ENCODE measurements at places on chromosomes 4 and X.

DNA sequence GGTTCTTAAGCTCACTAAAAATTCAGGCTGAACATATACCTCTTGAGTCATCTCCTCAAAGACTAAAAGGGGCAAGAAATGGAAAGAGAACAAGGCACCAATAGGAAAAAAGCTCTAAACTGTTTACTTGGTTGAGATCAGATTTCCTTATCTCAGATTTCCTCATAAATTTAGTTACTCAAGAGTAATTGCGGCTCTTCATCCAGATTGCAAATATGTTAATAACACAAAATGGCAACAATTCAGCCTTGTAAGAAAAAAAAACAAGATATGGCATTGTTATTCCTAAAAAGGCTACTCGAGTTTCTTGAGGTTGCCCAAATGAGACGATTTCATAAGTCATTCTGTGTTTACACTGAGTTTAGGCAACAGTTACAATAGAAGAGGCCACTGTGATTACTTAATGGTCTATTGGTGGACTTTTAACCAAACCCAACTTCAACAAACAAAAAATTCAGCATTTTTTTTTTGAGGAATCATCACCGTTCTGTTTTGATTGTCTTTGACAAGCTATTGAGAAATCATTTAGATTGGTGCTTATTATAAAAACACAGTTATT is 97.9 kb upstream of the PDHA1 start:
- no peak for DNase-seq

DNA sequence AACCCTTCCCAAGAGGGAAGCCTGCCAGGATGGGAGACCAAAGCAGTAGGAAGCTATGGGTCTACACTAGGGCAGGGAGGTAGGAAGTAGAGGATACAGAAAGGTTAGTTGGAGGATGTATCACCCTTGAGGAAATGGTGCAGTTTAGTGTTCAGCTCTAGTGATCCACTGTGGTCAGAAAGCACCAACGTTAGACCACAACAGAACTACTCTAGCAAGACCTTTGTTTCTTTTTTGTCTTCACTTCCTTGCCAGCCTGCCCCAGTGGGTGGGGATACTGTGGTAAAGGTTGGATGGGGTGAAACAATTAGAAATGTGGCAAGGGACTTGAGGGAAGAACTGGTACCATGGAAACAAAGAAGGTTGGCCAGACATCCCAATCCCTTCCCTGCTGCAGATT is 83.3 kb downstream of the DDIT4L start:
- DNase-seq, result peak; percentile 74

DNA sequence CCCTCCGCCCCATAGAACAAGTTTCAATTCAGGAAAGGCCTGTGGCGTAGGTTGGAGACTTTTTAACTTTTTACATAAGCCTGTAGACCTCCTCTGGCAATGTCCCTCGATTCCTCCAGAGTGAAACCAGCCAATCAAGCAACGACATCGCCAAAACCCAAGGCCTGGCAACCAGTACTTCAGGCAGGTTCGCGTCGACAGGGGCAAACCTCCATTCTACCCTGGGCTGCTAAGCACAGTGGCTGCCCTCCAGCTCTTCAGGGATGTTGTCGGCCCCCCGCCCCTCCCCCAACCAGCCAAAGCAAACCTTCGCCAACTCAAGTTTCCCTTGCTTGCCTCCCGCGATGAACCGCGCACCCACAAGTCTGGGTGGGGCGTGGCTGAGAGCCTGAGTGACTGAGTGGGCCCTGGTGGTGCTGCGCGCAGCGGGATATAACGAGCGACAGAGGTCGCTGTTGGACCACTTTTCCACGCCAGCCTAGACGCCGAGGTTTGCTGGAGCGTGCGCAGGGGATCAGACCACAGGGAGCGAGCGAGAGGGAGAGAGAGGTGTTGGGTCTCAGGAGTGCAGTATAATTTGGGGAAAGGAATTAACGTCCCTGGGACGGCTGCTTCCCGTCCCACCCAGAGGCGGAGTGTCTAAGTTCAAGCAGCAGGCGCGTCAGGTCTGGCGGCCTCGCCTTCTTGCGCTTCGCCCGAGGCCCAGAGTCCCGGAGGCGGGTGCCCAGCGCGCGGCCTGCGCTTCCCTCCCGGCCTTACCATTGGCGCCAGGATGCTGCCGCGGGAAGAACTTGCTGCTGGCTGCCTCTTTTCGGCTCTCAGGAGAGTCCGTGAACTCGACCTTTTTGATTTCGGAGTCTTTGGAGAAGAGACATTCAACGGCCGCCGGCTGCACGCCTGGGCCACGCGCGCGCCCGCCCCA is 9.0 kb upstream of the PITX2 start:
- no peak for DNase-seq

DNA sequence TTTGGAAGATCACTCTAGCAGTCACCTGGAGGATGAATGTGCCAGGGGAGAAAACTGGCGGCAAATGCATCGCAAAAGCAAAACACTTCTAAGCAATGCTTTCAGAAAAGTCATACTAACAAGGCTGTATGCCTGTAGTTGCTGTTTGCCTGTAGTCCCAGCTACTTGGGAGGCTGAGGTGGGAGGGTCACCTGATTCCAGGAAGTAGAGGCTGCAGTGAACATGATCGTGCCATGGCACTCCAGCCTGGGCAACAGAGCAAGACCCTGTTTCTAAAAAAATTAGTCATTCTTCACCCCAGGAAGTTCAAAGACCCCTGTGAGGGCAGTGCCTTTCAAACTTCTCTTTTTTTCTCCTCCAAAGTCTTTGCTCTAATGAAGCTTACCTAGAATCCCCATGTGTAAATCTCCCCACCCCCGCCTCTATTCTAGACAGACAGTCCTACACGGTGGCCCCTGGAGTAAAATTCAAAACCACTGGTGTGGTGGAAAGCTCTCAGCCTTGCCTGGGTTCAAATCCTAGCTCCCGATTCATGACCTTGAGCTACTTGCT is 5.5 kb downstream of the SOWAHD start:
- no peak for DNase-seq

- peak; percentile 76 for DNase-seq
These were observed 126.0 kb upstream of the ENPP6 start for GRCh38 chr4:184343502-184344177.

- DNase-seq, result no peak
These were observed 2.8 kb downstream of the PJA1 start for GRCh38 chrX:69162361-69162865.

- DNase-seq, result no peak
These were observed 57.5 kb upstream of the SCML1 start for GRCh38 chrX:17679820-17680219.

DNA sequence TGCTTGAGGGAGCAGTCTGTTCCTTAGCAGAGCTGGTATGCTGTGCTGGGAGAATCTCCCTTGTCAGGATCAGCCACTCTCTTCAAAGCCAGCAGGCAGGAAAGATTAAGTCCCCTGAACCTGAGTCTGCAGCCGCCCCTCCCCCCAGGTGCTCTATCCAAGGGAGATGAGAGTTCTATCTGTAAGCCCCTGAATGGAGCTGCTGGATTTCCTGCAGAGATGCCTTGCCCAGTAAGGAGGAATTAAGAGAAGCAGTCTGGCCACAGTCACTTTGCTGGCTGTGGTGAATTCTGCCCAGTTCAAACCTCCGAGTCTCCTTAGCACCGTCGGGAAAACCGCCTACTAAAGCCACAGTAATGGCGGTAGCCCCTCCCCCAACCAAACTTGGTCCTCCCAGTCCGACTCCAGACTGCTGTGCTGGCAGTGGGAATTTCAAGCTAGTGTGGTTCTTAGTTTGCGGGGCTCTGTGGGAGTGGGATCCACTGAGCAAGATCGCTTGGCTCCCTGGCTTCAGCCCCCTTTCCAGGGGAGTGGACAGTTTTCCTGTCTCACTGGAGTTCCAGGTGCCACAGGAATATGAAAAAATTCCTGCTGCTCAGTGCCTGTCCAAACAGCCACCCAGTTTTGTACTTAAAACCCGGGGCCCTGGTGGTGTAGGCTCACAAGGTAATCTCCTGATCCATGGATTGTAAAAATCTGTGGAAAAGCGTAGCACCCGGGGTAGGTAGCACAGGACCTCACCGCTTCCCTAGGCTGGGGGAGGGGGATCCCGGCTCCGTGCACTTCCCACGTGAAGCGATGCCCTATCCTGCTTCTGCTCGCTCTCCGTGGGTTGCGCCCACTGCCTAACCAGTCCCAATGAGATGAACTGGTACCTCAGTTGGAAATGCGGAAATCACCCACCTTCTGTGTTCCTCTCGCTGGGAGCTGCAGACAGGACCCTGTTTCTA is 38.0 kb downstream of the RAB28 start:
- no peak for DNase-seq

- DNase-seq, result no peak
These were observed 27.9 kb downstream of the NKX3-2 start for GRCh38 chr4:13516315-13516860.

GRCh38 chrX:101417190-101417589 is 9.2 kb downstream of the HNRNPH2 start:
- no peak for DNase-seq

DNA sequence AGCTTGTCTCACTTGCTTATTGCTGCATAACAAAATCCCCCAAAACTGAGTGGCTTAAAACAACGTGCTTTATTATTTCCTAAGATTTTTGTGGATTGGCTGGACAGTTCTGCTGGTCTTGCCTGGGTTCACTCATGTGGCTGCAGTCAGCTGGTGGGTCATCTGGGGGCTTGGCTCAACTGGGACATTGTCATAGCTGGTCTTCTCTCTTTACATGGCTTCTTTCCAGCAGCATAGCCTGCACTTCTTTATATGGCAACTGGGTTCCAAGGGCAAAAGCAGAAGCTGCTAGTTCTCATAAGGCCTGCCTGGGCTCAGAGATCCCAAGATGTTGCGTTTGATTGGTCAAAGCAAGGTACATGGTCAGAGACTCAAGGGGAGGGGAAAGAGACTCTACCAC is 33.7 kb upstream of the STAG2 start:
- DNase-seq, result no peak

- peak; percentile 27 for DNase-seq
These were observed 55.5 kb downstream of the LEF1 start for GRCh38 chr4:108113229-108113628.

DNA sequence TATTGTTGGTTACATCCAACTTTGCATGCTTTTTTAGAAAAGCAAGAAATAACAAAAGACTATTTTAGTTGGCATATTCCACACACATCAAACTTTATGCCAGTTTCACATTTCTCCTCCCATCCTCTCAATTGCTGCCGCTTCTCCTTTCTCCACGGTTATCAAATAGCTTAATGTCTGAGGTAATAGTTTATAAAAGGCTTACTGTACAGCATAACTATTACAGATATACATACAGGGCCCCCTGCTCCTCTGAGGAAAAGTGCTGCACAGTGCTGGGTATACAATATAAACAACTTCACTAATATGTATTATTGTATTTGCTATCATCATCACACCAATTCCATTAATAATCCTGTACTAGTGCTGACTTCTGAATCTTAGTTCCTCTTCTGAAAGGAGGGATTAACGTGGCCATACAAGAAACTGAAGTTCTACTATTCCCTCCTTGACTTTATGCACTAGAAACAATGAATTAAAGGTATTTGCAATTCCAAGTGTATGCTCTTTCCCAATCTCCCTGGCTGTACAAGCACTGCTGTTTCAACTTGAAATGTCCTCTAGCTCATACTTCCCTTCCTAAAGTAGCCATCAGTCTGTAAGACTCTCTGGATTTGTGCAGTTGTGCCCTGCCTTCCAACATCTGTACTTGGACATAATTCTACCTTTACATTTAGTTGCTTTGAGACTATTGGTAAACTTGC is 2.5 kb downstream of the CCNI start:
- DNase-seq, result no peak

- DNase-seq, result no peak
These were observed 102.1 kb downstream of the PCDH18 start for GRCh38 chr4:137430171-137430570.

GRCh38 chrX:140912606-140913005 is 89.8 kb upstream of the SPANXB1 start:
- no peak for DNase-seq

DNA sequence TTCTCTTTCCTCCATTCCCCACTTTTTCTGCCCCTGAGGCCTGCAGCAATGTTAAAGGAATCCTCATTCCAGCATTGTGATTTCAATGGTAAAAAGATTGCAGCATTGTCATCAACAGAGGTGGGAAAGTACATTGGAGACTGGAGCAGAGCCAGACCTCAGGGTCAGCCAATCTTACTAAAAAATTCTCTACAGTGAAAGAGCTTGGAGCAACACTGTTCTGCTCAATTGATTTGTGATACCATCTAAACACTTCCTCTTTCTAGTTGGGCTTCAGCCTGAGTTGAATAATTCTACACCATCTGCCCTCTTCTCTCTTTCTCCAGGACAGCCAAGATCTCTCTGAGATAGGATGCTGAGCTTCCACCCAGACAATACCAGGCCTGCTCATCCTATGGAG is 176.5 kb downstream of the AR start:
- no peak for DNase-seq

GRCh38 chrX:34343001-34343400 is 210.9 kb upstream of the FAM47A start:
- DNase-seq, result no peak

DNA sequence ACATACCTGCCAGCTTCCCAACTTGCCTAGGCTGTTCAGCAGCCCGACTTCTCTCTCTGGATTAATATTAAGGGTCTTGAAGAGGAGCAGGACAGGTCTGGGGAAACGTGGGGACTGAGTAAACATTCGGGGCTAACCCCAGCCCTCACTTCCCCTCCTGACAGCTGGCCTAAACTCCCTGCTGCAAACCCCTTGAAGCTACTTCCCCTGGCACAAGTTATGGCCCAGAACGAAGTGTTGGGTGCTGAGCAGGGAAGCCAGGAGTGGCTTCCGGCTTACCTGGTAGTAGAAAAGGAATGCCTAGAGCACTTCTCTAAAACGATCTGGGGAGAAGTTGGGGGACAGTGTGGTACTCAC is 200.0 kb downstream of the BCOR start:
- DNase-seq, result no peak

GRCh38 chr4:168723020-168723419 is 226.2 kb downstream of the PALLD start:
- no peak for DNase-seq

DNA sequence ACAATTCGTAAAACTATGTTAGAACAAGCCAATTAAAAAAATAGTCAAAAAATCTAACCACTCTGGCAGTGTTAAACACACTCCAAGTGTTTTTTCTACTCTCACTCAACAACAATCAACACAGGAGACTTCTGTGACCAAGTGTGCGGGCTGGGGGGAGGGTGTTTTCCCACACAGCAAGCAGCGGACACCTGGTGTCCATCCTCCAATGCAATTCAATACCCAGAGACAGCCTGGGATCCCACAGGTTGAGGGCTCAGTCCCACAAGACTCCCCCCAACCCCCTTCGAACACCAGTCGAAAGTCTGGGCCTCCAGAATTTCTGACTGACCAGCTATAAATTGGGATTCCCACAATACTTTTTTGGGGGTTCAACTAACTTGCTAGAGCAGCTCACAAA is 8.3 kb upstream of the PIM2 start:
- DNase-seq, result no peak

- DNase-seq, result no peak
These were observed 748.6 kb downstream of the STPG2 start for GRCh38 chr4:97394653-97395052.

GRCh38 chrX:119374736-119375135 is 24.4 kb upstream of the SLC25A43 start:
- DNase-seq, result no peak

GRCh38 chr4:3085948-3086670 is 11.6 kb downstream of the HTT start:
- no peak for DNase-seq
